ENCODE measurements at places on chromosomes 3 and 15.

GRCh38 chr3:182989566-182989965 lies 9.2 kb upstream of the DCUN1D1 start:
- no peak for DNase-seq

- no peak for DNase-seq
Measured at GRCh38 chr3:66438046-66438445, 62.8 kb downstream of the LRIG1 start.

DNA sequence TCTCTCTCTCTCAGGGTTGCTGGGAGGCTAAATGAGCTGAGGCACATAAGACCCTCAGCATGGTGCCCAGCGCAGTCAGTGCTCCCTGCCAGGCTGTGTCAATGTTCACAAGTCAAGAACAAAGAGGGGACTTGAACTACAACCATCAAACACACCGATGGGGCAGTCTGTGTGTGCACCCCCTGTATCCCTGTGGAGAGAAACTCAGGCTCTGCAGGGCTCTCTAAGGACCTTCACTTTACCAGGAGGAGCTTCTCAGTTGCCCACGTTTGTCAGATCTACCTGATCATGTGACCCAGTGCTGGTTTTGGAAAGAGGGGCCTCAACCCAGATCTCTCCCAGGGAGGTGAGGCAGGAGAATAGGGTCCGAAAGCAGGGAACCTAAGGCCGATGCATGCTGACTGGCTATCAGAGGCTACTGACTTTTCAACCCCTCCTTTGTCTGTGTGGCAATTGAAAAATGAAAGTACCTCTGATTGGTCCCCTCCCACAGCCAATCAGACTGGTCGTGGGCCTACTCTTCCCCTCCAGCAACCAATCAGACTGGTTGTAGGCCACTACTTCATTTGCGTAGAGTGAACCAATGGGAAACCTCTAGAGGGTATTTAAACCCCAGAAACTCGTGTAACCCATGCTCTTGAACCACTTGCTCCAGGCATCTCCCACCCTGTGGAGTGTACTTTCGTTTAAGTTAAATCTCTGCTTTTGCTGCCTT lies 34.0 kb downstream of the RHCG start:
- DNase-seq: no peak

- DNase-seq: no peak
Measured at GRCh38 chr15:64943512-64944225, 32.0 kb downstream of the ANKDD1A start.

GRCh38 chr3:120214176-120214575 lies 70.8 kb downstream of the GPR156 start:
- DNase-seq: no peak

GRCh38 chr3:68667346-68667745 lies 265.0 kb downstream of the TAFA4 start:
- no peak for DNase-seq

DNA sequence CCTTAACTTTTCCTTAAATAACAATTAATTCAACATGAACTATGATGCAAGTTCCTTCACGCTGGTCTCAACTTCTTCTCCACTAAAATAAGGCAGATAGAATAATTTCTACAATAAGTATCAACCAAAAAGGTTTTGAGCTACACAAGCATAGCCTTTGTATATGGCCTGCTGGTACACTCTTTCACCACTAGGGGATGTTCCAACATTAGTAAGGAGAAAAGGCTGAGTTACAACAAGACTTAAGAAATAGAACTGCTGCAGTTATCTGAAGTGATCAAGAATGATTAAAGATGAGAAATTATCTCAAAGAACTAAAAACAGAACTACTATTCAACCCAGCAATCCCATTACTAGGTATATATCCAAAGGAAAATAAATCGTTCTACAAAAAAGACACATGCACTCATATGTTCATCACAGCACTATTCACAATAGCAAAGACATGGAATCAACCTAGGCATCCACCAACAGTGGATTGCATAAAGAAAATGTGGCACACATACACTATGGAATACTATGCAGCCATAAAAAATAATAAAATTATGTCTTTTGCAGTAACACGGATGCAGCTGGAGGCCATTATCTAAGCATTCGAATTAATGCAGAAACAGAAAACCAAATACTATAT lies 14.4 kb downstream of the ATP13A3 start:
- DNase-seq: no peak

DNA sequence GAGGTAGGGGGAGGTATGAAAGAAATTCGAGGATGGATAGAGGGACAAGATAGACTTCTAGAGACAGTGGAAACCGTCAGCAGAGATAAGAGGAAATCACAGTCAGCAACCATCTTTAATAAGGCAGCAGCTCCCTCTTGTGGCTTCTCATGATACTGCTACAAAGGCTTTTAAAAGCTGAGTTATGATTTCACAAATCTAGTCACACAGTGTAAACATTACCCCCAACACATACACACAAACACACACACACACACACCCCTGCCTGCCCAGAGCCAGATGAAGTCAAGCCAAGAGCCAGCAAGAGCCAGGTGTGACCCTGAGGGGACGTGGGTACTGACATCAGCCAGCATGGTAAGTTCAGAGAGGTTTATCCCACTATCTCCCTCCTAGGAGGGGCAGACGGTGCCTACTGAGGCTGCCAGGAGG lies 18.9 kb upstream of the TGM5 start:
- peak; percentile 5 for DNase-seq

GRCh38 chr15:71599418-71600151 lies 210.8 kb upstream of the NR2E3 start:
- DNase-seq: no peak

DNA sequence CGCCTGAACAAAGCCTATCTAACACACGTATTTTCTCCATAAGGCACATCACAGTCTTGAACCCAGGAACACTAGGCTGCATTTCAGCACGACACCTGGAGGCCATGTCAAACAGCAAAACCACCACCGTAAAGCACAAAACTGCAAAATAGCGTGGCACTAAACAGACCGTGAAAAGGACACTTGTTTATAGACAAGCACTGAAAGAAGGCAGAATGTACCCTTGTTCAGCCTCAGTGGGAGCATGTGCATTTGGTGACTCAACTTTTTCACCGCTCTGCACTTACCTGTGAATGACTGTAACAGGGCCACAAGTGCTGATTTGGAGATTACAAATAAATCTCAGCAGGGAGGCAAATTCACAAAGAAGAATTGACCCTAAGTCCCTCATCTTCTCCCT lies 80.8 kb downstream of the ISG20 start:
- DNase-seq: no peak

DNA sequence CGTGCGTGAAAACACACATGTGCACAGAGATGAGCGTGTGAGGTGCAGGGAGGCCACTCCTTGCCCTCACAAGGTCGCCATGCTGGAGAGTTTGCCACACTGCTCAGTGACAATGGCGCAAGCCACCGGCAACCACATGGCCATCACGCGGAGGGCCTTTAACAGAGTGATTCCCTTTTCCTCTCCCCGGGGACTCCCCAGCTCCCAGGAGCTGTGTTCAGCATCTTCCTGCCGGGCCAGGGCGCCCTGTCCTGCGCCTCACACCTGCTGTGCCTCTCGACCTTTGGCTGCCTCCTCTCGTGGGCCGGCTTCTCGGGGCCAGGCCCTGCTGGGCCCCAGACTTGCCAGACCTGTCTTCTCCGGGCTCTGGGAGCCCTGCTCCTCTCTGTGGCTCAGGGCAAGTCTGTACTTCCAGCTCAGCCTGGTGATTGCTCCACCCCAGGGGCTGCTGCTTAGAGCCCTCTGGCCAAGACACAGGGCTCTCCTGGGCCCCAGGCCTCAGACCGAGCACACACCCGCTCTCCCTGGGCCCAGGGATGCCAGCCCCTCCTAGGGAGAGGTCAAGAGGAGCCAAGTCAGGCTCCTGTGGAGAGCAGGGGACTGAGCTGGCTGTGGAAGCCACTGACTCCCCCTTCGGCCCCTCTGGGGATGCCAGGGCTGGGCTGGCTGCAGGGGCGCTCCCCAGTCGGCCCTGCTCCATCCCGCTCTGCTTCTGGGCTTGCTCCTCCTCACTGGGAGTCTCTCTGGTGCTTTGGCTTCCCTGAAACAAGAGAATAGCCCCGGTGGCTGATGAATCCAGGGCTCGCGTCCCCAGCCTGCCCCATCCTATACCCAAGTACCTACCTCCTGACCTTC lies 5.6 kb downstream of the CCDC9B start:
- DNase-seq: no peak

DNA sequence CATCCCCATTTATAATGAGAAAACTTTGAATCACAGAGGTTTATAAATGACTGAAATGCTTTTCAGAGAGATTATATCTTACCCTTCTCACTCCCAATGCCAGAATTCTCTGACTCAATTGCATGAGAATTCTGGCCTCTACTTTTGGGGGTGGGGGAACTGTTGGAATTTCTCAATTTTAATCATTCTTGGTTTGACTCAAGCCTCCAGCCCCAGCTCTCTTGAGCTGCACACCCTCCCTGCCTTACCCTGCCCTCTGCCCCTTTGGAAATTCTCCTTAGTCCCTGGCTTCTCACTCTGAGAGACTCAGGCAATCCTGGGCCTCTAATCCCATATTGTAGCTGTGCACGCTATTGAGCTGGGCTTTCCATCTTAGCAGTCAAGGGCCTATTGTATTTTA lies 44.2 kb downstream of the ZNF589 start:
- DNase-seq: no peak

- DNase-seq: no peak
Measured at GRCh38 chr3:195809291-195809785, 2.4 kb downstream of the MUC4 start.

DNA sequence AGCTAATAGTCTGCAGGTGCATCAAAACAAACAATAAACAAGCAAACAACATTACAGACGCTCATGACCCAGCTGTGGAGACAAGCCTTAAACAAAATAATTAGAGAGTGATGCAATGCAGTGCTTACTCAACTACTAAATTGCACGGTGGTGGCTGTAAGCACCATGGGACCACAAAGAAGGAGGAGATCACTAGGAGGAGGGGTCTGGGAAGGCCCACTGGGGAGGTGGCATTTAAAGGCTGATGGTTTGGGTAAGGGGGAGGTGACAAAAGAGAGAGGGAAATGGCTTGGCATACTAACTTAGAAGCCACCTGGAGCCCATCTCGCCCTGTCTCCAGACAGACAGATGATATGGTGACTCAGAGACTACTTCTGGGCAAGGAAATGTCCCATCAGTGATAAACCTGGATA lies 516.7 kb downstream of the FOXP1 start:
- DNase-seq: peak; percentile 31

- DNase-seq: no peak
Measured at GRCh38 chr3:26307192-26307591, 315.4 kb upstream of the LRRC3B start.

DNA sequence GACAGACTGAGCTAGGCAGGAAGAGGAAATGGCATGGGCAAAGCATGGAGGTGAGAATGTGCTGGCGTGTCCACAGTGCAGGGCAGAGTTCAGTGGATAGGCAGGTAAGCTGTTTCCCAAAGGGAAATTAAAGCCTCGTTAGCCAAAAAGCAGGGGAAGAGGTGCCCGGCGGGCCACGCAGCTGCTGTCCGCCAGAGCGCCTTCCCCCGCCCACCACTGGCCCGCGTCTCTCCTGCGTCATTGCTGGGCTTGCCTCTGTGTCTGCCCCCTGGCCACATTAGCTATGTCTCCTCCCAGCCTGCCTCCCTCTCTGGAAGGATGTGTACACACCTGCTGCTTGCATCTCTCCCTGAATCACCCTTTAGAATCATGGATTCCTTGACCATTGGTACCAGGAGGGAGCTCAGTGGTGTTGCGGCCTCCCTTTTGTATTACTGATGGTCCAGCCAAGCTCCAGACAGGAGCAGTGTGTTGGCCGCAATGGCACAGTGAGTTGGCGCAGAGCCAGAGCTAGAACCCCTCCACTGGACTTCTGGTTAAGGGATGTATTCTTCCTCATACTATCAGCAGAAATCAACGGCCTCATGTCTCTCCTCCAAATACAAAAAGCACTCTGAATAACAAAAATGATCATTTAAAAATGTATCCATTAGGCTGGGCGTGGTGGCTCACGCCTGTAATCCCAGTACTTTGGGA lies 26.6 kb downstream of the SLC28A1 start:
- no peak for DNase-seq

DNA sequence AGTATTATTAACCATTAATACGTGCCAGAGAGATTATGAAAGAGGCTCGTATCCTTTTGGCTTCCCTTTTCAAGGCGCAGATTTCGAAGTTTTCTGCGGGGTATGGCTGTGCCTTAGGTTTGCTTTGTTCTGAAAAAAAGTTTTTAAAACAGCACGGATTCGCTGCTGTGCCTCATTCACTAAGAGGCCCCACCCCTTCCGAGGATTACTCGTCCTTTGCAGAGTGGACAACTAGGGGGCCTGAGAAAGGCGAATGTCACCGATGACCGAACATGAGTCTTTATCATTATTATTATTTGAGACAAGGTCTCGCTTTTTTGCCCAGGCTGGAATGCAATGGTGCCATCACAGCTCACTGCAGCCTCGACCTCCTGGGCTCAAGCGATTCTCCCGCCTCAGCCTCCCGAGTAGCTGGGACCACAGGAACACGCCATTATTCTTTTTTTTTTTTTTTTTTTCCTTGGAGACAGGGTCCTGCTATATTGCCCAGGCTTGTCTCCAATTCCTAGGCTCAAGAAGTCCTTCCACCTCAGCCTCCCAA lies 684 bp upstream of the RPS27L start:
- no peak for DNase-seq

GRCh38 chr15:32030795-32031194 lies 480 bp downstream of the CHRNA7 start:
- no peak for DNase-seq

DNA sequence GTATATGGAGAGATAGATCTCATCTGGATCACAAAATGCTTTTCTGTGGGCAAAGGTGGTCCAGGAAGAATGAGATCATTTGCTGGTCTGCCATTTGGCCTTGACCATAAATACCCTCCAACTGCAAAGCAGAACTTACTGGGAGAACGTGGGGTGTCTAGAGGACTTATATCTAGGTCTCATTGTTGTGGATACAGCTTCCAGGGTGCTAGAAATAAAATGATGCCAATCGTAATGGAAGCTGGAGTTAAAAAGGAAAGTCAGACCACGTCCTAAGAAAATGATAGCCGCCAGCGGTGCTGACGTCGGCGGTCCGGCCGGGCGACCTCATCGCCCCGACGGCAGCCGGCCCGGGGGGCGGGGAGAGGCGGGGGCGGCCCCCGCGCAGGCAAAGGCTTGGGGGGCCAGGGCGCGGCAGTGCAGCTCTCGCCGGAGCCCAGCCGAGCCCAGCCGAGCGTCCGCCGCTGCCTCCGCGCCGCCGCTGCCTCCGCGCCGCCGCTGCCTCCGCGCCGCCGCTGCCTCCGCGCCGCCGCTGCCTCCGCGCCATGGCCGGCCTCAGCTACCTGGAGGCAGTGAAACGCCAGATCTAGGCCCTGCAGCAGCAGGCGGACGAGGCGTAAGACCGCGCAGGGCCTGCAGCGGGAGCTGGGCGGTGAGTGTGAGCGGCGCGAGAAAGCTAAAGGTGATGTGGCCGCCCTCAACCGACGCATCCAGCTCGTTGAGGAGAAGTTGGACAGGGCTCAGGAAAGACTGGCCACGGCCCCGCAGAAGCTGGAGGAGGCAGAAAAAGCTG lies 89.5 kb downstream of the EOMES start:
- peak; percentile 14 for DNase-seq

DNA sequence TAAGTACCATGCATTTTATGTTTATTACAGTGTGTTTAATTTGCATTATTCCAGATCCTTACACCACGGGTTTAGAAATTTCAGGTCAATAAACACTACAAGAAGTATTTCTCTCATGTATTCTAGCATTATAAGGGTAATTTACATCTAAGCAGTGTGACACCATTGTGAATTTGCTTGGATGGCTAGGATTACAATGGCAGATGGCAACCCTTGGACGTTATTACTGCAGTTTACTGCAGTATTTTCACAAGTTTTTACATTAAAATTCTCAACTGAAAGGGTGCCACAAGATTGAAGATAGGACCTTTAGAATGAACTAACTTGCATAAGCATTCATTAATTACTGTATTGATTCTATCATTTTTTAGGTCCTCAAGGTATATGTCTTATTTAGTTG lies 538.8 kb downstream of the NLGN1 start:
- DNase-seq: no peak
